Stimulated activated naive B cell treated with anti-CD40 and anti-IgM and Interleukin-4, amounts not matched to agents 10 μg/mL and 1 μg/mL and 100 μg/mL, for 72 hours (primary cell): ENCODE measurements at places on chromosomes 1 and 21.

GRCh38 chr1:37673920-37674319 lies 18.4 kb upstream of the CDCA8 start:
- DNase-seq, result no peak

- DNase-seq, result no peak
Measured at GRCh38 chr1:65725064-65725463, 67.6 kb upstream of the PDE4B start.

DNA sequence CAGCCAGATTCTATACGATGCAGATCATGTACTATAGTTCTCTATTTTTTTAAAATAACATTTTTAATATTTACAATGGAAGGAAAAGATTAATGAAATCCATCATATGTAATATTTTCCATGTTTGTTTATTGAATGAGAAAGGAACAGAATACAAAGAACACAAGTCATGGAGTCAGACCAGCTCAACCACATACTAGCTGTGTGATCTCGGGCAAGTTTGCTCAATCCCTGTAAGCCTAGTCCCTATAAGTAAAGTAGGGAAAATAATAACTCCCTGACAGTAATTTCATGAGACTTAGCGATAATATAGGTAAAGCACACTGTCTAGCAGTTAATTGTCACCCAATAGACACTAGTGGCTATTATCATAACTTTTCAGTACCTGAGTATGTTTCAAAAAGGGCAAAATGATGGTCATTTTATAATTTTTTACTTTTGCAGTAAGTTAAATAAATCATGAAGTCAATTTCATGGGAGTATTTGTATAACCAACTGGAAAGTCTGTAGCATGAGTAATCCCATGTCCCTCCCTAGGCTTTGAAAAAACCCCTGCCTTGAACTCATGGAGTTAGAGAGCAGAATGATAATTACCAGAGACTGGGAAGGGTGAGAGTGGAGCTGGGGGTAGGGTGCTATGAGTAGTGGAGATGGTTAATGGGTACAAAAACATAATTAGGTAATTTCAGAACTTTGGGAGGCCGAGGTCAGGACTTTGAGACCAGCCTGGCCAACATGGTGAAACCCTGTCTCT lies 37.0 kb upstream of the EPS15 start:
- DNase-seq, result no peak

- no peak for DNase-seq
Measured at GRCh38 chr1:111497592-111497991, 5.8 kb downstream of the ADORA3 start.

DNA sequence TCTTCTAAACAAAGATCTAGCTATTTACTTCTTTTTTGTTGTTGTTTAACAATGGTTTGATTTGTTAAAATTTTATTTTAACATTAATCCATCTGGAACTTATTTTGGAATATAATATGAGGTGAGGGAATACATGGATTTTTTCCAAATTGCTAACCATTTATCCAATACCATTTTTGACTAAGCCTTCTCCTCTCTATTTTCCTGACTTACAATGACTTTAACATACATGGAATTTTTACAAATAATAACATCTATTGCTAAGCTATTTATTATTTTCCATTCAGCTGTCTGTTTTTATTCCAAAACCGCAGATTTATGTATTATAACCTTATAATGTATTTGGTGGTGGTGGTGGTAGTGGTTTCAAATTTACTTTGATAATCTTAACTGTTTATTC lies 420.3 kb upstream of the ADGRL2 start:
- no peak for DNase-seq

- DNase-seq, result no peak
Measured at GRCh38 chr21:37237764-37238163, 29.4 kb downstream of the VPS26C start.

GRCh38 chr1:51517361-51518032 lies 1.6 kb downstream of the EPS15 start:
- no peak for DNase-seq

DNA sequence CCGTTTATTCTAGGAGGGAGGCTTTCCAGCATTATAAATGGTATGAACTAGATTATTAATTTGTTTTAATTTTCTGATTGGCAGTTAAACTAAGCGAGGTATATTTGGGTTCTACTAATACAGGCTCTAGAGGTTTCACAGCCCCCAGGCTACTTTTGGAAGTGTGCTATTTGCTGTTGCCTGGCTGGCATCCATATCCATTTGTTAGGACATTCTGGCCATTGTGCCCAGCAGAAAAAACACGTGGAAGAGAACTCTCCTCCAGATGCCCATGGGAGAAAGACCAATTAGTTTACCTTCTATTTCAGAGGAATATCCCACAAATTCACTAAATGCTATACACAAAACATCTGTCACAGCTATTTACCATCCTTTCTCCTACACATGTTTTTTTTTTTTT lies 29.3 kb downstream of the MACO1 start:
- no peak for DNase-seq

- no peak for DNase-seq
Measured at GRCh38 chr1:63073309-63074306, 248.8 kb upstream of the FOXD3 start.

DNA sequence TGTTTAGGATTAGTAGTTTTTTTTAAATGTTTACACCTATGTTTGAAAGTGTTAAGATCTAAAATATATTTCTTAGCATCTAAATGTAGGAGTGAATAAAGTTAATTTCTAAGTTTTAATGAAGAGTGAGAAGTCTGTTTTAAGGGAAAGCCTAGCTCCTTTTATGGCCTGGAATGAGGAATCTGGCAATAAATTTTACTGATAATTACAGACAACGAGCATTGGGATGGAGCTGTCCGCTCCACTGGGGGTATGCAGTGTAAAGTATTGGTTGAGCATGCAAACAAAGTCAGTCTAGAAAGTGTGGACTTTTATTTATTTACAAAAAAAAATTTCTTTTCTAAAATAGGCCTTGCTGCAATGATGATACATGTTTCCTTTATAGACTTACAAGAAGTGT lies 19.0 kb downstream of the CLIC6 start:
- no peak for DNase-seq

DNA sequence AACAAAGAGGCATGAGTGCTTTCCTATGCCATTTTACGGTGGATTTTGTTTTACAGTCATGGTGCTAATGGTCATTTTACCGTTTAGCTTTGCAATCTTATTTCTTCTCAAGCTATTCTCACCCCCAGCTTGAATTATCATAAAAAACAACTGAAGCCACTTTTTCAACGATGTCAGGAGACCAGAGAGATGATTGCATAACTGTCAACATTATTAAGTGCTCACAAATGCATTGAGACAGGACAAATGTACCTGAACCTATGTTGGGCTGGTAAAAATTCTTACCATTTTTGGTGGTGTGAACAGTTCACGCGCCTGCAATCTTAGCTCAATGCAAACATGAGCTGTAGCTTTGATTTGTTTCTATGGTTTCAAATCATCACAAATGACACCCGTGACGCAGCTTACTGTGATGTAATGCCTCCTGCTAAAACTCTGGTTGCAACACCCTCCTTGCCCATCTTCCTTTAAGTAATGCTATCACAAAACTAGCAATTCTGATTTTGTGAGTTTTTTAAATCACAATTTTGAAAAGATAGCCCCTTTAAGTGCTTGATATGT lies 104.4 kb downstream of the UCHL5 start:
- DNase-seq, result no peak

DNA sequence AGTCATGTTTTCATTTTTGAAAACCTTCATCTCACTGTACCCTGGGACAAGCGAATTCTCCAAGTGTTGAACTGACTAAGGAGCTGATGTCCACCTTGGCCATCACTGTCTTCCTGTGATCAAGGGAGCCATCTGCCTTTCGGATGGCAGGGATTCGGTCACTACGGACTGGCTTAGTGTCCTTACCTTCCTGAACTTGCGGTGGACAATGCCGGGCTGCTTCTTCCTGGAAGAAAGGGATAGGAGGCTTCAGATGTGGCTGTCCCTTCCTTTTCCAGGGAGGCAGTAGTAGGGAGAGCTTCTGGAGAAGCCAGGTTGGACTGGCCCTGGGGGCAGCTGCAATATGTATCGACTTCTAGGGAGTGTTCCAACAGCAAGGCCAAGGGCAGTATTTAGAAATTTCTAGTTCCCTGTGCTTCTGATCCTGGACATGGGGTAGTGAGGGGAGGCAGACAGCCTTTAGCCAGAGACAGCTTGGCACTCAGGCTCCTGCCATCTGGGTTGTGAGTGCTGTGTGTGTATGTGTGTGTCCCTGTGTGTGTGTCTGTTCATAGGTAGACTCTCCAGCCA lies 114.6 kb downstream of the IER5 start:
- no peak for DNase-seq

DNA sequence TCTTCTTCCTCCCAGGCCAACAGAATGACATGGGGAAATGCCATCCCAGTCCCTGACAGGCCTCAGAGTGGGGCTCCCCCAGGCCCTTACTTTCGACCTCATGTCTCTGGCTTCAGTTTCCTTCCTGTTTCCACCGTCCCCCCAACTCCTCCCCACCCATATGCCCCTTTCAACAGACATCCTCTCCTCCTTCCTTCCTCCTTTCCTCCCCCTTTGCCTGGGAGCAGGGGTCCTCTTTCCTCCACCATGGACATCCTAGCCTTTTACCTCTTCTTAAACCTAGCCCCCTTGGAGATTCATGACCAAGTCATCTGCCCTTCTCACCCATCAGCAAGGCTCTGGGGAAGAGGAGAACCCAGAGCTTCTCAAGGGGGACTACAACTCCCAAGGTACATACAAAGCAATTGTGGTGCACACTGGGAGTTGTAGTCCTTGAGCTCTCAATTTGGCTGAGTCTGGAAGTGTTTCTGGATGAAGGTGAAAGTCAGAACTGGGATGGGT lies 4.0 kb downstream of the ZBTB7B start:
- peak; percentile 50 for DNase-seq

- DNase-seq, result no peak
Measured at GRCh38 chr1:153985941-153986761, at the start of gene RAB13. TSS of gene RAB13 (minus strand) at chr1:153986339. CDS start at chr1:153986236, 103 bp downstream.

DNA sequence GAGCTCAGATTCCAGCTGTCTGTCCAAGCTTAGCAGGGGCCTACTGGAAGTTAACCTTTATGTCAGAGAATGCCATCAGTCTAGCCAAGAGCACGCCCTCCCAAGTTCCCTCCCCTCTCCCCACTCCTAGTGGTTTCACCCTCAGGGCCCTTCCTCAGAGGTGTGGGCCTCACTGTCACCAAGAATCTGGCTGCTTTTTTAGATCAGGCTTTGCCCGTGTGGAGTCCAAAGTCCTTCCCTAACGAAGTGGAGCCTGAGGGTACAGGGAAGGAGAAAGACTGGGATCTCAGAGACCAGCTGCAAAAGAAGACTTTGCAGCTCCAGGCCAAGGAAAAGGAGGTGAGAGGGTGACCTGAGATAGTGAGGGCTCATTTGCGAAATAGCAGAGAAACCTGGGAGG lies 4.1 kb downstream of the C1orf74 start:
- no peak for DNase-seq

- DNase-seq, result no peak
Measured at GRCh38 chr1:1322418-1322817, 2.0 kb downstream of the INTS11 start.

- DNase-seq, result no peak
Measured at GRCh38 chr1:193868425-193868824, 682.0 kb upstream of the B3GALT2 start.
